ENCODE measurements at places on chromosomes 4 and X.
A peak's percentile ranks its signal among the peaks of the same experiment; 100 is the strongest.

GRCh38 chr4:87848622-87849351 lies 16.0 kb downstream of the MEPE start:
- DNase-seq, result peak; percentile 84

DNA sequence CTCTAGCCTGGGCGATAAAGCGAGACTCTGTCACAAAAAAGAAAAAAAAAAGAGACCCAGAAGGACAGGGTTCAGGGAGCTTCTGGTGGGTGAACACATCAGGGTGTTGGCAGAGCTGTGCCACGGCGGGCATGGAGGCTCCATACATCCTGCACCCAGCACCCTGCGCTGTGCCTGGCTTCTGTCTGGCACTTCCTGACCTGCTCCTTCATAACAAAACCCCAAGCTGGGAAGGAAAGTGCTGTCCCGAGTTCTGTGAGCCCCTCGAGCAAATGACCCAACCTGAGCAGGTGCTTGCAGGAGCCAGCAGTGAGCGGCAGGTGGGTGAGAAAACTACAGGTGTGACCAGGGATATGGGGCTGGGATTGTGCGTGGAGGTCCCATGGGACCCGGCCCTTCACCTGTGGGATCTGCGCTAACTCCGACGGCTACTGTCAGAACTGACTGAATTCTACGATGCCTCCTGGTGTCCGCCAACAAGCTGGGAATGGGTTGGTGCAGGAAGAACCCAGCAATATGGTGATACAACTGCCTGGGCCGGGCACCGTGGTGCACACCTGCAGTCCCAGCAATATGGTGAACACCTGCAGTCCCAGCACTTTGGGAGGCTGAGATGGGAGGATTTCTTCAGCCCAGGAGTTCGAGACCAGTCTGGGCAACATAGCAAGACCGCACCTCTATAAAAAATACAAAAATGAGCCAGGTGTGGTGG lies 18.9 kb downstream of the ASMTL start:
- no peak for DNase-seq

GRCh38 chr4:147846318-147847155 lies 114.6 kb downstream of the ARHGAP10 start:
- no peak for DNase-seq

DNA sequence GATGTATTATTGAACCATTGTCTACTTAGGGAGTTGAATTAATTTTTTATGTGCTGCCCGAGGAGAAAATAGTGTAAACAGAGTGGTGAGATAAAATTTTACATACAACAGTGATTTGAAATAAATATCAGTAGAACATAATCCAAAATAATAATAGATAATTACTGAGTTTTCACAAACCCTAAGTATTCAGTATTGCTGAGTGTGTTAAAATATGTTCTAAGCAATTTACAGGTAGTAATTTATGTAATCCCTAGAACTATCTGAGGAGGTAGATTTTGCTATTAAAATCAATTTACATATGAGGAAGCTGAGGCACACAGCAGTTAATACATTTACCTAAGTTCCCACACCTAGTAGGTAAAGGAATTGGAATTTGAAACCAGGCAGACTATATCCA lies 134.7 kb upstream of the FAT1 start:
- no peak for DNase-seq

DNA sequence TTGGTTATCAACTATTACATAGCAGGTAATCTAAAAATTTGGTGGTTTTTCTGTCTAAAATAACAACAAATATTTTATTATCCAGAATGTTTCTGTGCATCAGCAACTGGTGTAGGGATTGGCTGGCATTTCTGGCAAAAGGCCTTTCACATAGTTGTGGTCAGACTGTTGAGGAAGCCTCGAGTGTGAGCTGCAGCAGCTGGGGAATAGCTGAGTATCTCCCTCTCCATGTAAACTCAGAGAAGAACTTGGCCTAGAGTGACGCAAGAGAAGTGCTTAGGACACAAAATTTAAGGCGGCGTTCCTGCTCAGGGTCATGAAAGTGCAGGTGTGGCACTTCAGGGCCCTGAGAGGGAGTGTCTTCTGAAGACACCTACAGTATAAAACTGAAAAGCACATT lies 558.9 kb downstream of the SPOCK3 start:
- DNase-seq, result peak; percentile 1

DNA sequence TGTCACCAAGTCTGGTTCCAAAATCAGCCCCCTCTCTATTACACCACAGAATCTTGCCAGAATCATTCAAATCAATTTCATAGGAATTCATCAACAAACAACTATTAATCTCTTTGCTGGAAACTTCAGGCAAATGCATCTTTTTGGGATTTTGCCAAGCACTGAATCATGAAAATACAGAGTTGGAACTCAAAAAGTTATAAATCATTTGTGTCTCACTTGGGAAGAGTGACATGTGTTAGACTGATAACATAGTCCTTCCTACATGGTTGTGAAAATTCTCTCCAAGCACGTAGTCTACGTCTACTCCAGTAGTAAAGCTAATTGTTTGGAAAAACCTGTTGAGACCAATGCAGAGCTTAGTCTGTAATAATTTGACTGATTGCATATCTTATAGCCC lies 19.0 kb downstream of the CXCL8 start:
- no peak for DNase-seq

DNA sequence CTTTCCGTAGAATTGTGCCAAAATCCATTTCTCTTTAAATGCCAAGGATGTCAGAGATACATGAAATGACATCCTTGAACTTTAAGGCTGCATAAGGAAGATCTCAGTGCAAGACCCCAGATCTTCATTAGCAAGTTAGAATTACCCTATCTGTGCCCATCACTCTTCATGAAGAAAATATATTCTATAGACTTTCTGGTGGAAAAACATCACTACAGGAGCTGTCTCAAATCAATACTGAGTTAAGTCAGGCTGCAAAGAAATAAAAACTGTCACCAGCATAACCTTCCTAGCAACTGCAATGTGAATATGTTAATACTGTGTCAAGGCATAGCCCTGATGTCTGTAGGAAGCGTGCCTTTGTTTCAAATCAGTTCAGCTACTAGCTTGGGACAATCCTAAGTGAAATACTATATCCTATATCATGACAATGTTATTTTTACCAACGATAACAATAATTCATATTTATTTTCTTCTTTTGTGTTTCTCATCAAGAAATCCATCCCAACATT lies 173.3 kb downstream of the TBCK start:
- DNase-seq, result no peak

- no peak for DNase-seq
Observed at GRCh38 chrX:129997086-129997485, 14.7 kb downstream of the BCORL1 start.

- DNase-seq, result peak; percentile 18
Observed at GRCh38 chr4:111847296-111848008, 297.8 kb upstream of the FAM241A start.

DNA sequence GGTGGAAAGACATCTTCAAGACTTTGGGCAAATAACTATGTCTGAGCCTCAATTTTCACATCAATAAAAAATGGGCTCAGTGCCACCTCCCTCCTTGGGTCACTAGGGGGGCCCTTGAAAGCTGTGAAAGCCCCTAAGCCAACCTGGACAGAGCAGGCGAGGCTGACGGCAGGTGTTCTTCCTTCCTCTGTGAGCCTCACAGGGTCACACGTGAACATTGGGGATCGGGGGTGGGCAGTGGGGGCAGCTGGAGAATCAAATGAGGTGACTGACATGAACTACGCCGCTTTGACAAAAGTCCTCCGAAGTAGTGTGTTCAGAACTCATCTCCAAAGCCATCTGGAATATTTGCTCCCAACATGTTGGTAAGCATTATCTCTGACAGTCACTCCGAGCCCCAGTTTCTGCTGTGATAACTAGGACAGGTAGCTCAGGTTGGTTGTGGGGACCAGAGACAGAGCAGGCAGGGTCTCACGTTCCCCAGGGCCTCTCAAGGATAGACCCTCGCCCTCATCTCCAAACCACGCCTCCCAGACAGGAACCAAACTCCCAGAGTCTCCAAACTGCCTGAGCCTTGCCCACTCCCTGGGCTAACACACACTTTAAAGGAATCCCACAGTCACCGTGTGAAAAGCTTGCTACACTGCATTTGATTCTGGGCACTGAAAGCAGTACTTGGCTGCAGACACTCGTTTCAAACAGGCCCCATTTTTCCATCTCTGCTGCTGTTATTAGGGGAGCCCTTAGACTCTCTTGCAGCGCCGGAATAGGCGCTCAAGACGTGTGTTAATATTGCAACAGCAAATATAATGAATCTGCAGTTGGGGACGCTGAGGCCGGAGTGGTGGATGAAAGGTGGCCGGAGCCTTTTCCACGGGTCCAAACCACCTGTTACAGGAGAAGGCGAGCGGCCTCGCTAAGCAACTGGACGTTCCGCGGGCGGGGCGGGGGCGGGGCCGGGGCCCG lies 717 bp upstream of the WFS1 start:
- DNase-seq, result no peak

GRCh38 chrX:97211070-97211469 lies 327.4 kb downstream of the RPA4 start:
- peak; percentile 49 for DNase-seq

GRCh38 chr4:125520258-125520990 lies 205.7 kb downstream of the FAT4 start:
- no peak for DNase-seq

DNA sequence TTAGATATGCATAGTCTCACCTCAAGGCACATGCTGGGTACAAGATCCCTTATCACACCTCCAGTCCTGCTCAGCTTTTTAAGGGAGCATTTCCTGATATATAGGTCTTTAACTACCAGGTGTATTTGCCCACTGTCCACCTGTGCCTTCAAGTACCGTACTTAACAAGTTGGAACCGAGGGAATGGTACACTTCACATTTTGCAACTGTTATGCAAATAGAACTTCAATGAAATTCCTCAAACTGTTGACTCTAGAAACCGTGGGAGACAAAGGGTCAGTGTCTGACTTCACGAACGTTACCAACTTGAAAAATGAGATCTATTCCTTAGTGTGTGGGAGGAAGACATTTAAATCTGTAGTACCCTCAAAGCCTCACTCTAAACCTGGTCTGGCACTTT lies 5.2 kb downstream of the TRIM2 start:
- no peak for DNase-seq

- no peak for DNase-seq
Observed at GRCh38 chr4:142940425-142941330, 94.6 kb upstream of the INPP4B start.

GRCh38 chr4:56727150-56727549 lies 46.1 kb upstream of the HOPX start:
- DNase-seq, result no peak

DNA sequence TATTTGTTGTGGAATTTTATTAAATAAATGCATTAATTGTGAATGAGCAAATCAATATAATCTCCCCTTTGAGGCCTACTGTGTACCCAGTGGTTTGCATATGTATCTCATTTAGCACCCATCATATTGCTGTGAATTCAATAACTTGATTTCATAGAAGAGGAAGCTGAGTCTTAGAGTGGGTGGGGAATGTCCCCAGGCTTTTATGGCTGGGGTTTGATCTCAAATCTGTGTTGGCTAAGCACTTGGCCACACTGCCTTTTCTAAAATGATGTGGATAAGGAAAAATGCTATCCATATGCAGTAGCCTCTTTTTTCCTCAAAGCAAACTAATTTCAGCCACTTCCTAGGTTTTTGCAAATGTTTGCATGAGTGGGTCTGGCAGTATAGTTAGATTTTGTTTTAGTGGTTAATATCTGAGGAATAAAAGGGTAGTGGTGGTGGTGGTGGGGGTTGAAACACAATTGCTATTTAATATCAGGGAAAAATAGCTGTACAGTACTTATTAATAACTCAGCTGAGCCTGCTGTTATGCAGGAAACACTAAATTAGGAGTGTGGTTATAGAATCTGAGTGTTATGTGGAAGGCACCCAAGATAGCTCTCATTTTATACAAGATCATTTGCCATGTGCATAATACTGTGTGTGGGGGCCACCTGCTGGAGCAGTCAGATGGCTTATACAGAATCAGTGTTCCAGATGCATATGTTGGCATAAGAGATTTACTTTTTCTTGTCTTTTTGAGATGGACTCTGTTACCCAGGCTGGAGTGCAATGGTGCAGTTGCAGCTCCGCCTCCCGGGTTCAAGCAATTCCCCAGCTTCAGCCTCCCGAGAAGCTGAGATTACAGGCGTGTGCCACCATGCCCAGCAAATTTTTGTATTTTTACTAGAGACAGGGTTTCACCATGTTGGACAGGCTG lies 108.0 kb downstream of the TMEM131L start:
- peak; percentile 87 for DNase-seq

DNA sequence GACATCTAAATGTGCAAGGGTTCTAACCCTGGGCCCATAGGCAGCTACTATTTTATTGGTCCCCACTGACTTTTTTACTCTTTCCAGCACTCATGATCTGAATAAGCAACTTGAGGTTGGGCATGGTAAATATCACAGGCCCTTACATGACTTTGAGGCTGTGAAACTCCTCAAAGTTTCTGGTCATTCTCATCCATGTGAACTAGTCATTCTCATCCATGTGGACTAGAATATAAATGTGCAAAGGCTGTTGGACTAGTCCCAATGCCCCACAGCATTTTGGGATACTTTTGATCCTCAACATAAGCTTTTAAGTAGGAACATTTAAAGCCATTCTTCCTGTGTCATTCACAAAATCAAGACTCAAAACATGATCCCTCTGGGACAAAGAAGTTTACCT lies 290.7 kb upstream of the PPARGC1A start:
- no peak for DNase-seq

DNA sequence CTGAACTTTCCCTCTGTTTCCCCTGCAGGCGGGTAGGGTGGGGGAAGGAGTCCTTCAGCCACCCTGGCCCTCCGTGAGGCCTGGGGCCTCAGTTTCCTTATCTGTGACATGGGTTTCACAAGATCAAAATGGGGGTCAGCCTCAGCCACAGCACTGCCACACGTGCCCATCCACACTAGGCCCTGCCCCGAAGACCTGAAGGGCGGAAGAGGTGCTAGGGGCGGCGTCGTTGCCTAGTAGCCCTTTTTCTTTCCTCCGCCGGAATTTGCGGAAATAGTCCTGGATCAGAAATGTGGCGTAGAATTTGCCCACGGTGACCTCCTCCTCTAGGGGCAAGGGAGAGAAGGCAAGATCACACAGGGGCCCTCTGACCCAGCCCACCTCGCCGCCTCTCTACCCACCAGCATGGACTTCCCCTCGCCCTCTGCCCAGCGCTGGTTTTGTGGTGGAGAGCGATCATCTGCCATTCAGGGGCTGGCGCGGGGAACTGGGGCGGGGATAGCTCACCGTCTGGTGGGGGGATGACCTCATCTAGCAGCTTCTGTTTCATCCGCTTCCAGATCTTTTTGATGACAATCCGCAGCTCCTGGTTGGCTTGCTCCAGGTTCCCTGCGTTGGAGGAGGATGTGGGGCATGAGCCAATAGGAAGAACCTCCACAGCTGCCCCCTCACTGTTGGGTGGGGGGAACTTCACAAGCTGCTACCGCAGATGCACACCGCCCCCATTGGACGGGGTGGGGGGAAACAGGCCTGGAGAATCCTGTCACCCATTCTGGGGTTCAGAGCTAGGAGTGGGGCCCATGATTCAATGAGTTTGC lies 9.7 kb upstream of the SYP start:
- DNase-seq, result no peak

- no peak for DNase-seq
Observed at GRCh38 chr4:42488114-42488513, 90.8 kb downstream of the SHISA3 start.

GRCh38 chr4:145234091-145234706 lies 53.8 kb upstream of the OTUD4 start:
- DNase-seq, result peak; percentile 67

Measured in GM23248 (cell line).